ENCODE measurements at places on chromosomes 16 and 17. TPM values are rescaled to one million over a fixed set of nuclear protein-coding genes. Genes with fewer than 3 reads are reported as not detected.

GRCh38 chr17:44977814-44978550 is 9.9 kb upstream of the C1QL1 start:
- no peaks in the 10 kb centered on the region for H3K27me3 ChIP-seq
- H3K4me3 ChIP-seq: no peak overlapping the region
- DNase-seq: no peak
- H3K4me1 ChIP-seq: peaks cover 18% of the 10 kb centered on the region
- H3K36me3 ChIP-seq: no peaks in the 10 kb centered on the region

GRCh38 chr16:85606904-85607303 is 6.2 kb upstream of the GSE1 start:
- H3K27me3 ChIP-seq: no peaks in the 10 kb centered on the region
- H3K4me3 ChIP-seq: no peak overlapping the region
- DNase-seq: peak; percentile 76
- H3K36me3 ChIP-seq: no peaks in the 10 kb centered on the region
- H3K27ac ChIP-seq: peak overlapping the region; percentile 96

- peaks cover 5% of the 10 kb centered on the region for H3K27me3 ChIP-seq
- H3K4me1 ChIP-seq: peaks cover 2% of the 10 kb centered on the region
- DNase-seq: no peak
- no peak overlapping the region for H3K4me3 ChIP-seq
- no peaks in the 10 kb centered on the region for H3K36me3 ChIP-seq
These were observed 95.1 kb downstream of the METRNL start for GRCh38 chr17:83174362-83175118.

DCAKD gene
- 47.6 TPM for polyA plus RNA-seq

ULK2 gene
- polyA plus RNA-seq: 18.0 TPM

Measured in SK-N-SH (cell line).